ENCODE measurements at places on chromosomes 6 and 20.

DNA sequence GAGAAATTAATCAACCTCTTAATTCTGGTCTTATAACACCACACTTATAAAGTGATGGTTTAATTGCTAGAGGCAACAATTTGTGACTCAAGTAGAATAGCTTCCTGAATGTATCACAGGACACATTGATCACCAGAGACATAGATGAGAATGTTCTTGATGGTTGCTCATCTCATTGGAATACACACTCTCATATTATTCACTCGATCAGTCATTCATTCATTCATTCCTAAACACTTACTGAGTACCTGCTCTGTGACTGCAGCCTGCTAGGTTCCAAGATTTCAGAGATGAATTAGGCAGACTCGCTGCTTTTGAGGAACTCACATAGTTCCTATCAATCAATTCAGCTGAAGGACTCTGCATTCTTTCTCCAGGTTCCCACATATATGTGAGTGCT, 365.1 kb upstream of the SOX4 start:
- DNase-seq: peak; percentile 65

DNA sequence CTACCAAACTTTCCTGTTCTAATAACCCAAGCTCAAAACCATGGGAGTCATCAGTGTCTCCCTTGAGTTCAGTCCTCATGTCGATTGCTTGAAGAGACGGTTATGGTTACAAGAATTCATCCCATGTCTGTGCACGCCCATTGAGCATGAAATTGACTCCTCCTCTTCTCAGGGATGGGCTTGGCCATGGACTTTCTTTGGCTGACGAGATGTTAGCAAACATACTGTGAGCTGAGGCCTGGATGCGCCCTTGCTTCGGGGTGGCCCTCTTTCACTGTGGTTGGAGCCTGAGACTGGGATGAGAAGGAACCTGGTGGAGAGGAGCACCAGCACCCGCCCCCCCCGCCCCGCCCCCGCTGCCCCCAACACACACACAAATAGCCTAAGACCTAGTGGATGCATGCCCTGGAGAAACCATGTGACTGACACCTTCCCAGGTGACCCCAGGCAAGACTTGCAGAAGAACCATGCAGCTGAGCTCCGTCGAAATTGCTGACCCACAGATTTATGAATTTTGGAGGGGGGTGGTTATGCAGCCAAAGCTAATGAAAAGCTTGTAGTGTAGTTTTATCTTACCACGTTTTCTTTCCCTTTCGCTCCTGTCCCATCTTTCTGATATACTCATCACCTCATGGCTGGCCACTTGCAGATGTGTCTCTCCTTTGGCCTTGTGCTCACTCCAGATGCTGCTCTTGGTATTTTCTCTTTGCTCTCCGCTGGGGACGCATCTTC, 231.4 kb downstream of the CDH4 start:
- DNase-seq: no peak

- DNase-seq: no peak
Measured at GRCh38 chr6:29681811-29682210, 859 bp upstream of the ZFP57 start.

- no peak for DNase-seq
Measured at GRCh38 chr20:13291157-13291556, 70.1 kb downstream of the ISM1 start.

GRCh38 chr6:56649053-56649769, 6.5 kb upstream of the DST start:
- peak; percentile 46 for DNase-seq

GRCh38 chr6:121515630-121516265, 80.3 kb downstream of the GJA1 start:
- peak; percentile 32 for DNase-seq

GRCh38 chr20:39338469-39339376, 376.6 kb downstream of the DHX35 start:
- peak; percentile 21 for DNase-seq

GRCh38 chr6:41877051-41877680, 18.0 kb downstream of the USP49 start:
- DNase-seq: no peak

GRCh38 chr6:4322846-4323309, 187.5 kb upstream of the ECI2 start:
- DNase-seq: no peak

DNA sequence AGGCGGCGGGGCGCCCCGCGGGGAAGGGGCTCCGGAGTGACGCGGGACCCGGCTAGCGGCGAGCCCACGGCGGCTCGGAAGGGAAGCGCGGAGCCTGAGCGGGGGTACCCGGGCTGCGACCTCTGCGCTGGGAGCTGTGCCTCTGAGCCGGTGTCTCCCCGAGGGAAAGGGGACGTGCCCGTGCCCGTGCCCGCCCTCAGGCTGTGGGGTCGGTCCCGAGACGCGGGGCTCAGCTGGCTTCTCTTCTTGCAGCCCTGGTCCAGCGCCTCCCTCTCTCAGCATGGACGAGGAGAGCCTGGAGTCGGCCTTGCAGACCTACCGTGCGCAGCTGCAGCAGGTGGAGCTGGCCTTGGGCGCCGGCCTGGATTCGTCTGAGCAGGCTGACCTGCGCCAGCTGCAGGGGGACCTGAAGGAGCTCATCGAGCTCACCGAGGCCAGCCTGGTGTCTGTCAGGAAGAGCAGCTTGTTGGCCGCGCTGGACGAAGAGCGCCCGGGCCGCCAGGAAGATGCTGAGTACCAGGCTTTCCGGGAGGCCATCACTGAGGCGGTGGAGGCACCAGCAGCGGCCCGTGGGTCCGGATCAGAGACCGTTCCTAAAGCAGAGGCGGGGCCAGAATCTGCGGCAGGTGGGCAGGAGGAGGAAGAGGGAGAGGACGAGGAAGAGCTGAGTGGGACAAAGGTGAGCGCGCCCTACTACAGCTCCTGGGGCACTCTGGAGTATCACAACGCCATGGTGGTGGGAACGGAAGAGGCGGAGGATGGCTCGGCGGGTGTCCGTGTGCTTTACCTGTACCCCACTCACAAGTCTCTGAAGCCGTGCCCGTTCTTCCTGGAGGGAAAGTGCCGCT, 686 bp downstream of the ZGPAT start:
- DNase-seq: no peak

GRCh38 chr6:39964094-39964493, 29.8 kb upstream of the MOCS1 start:
- no peak for DNase-seq

- no peak for DNase-seq
Measured at GRCh38 chr6:43091436-43091991, 15.4 kb downstream of the PTK7 start.

GRCh38 chr6:82237013-82237412, 10.5 kb downstream of the IBTK start:
- peak; percentile 38 for DNase-seq
